BJ (cell line): ENCODE measurements at places on chromosomes 7 and 10.
A peak's percentile ranks its signal among the peaks of the same experiment; 100 is the strongest.

- DNase-seq, result no peak
These were observed 219.6 kb downstream of the ADARB2 start for GRCh38 chr10:1517684-1518083.

- no peak for DNase-seq
These were observed 8.1 kb downstream of the TRIM8 start for GRCh38 chr10:102652170-102652916.

DNA sequence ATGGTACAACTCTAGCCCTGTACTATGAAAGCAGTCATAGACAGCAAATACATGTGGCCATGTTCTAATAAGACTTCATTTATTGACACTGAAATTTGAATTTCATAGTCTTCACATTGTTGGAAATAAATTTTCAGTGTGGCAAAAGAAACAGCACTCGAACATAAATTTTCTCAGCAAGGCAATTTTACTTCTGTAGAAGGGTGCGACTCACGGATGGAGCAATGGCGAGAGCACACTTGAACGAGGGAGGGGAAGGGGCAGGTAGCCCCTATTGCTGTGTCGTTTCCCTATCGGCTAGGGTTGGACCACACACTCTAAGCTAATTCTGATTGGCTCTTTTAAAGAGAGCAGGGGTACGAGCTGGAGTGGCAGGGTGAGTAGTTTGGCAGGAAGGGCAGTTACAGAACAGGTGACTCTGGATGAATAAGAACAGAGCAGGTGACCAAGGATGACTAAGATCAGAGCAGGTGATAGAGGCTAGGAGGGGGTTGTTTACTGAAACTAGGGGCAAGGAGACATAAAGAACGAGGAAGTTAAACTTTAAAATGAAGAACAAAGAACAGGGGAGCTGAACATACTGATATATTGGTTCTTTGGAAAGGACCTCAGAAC, 52.0 kb downstream of the LRRC4 start:
- DNase-seq, result no peak

DNA sequence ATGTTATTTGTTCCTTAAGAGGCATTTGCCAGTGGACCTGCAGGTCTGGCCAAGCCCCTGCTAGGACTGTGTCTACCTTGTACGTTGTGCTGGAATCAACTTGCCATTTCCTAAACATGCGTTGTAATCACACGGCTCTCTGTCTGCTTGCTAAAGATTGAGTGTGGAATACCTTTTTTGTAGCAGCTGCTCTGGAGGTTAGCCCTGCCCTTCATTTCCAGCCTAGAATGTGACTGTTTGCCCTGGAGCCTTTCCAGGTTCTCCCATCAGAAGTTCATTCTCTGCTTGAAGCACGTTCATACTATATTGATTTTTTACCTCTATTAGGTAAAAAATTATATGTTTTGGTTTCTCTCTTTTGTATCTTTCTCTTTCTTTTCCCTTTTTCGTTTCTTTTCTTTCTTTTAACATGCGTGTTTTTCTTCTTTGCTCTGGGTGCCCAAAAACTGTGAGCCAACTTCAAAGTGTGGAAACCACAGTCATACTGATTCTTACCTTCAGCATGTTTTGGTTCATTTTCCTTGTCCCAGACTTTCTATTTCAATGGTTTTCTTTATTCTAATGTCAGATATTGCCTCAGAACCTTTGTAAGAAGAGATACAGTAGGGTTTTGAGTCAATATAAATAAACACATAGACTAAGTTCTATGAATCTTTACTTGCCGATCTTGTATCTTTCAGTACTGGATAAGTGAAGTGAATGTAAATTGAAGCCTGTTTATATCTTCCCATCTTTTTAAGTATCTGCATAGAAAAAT, 111.9 kb upstream of the RPA3 start:
- no peak for DNase-seq

GRCh38 chr10:93115661-93116383, 42.1 kb downstream of the CYP26A1 start:
- no peak for DNase-seq

DNA sequence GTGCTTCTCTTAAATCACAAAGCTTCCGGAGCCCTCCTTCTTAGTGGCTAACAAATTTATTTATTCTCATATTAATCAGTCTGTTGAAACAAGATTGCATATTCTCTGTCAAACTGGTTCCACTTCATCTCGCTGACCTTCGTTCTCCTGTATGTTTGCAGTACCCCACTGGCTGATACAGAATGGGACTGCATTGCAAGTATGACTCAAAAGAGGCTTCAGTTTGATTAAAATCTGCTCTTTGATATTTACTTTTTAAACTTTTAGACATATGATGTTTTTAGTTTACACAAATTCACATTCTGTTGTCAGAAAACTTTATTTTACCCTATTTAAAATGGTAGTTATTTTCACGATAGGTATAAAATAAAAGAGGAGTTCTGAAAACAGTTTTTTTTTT, 14.3 kb upstream of the ARHGAP12 start:
- DNase-seq, result no peak

GRCh38 chr10:96960872-96961271, 128.8 kb downstream of the LCOR start:
- DNase-seq, result peak; percentile 11

- no peak for DNase-seq
These were observed 46.0 kb downstream of the ZNRF2 start for GRCh38 chr7:30330134-30331111.

GRCh38 chr7:108609643-108610042, 40.0 kb downstream of the DNAJB9 start:
- no peak for DNase-seq

GRCh38 chr10:86553213-86553612, 31.6 kb upstream of the WAPL start:
- DNase-seq, result no peak

DNA sequence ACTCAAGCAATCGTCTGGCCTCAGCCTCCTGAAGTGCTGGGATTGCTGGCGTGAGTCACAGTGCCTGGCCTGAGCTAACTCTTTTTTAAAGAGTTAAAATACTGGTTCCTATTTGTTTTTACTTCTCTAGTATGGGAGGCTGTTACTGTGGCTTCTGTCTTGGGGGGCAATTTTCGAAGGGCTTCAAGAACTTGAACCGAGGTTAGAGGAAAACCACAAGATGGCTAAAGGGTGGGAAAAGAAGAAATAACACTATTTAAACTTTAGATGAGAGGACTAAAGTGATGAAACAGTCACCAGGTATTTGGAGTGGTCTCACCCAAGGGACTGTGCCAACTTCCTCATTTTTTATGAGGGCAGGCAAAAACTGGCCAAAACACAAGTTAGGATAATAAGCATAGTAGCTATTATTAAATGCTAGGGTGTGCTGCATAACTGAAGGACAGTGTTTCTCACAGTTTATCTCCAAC, 17.8 kb downstream of the MET start:
- no peak for DNase-seq

- no peak for DNase-seq
These were observed 41.0 kb downstream of the PTPRN2 start for GRCh38 chr7:158546626-158547025.

DNA sequence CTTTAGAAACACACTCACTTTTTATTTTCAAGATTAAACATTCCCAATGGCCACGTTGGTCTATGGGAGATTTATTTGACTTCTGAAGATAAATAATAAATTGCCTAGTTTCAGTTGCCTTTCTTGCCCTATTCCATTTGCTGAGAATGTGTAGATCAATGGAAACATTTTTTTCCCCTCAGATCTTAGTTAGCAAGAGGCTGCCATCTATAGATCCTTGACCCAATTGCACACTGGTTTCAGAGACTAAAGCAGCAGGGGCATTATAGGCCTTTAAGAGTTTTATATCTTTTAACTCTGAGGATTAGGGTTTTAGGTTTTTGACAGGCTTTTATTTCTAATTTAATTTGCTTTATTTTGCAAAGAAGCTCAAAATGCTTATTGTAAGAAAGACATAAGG, 163.2 kb upstream of the GPR26 start:
- DNase-seq, result no peak

DNA sequence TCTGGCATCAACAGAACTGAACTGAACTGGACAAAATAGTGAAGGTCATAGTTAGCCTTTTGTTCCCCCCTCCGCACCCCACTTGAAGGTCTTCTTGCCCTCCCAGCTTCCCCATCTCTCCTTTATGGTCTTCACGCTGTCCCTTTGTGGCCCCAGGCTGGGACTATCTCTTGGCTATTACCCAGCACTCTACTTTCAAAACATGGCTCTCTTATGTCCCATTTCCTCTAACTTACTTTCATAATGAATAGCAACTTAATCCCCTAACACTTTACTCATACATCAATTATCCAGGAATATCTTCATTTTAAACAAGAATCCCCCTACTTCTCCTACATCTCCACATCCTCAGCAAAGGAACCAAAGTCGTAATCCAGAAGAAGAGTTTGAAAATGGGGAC, 135.3 kb upstream of the ITGB1 start:
- no peak for DNase-seq

- no peak for DNase-seq
These were observed 816 bp downstream of the PSMG3 start for GRCh38 chr7:1569016-1569415.

DNA sequence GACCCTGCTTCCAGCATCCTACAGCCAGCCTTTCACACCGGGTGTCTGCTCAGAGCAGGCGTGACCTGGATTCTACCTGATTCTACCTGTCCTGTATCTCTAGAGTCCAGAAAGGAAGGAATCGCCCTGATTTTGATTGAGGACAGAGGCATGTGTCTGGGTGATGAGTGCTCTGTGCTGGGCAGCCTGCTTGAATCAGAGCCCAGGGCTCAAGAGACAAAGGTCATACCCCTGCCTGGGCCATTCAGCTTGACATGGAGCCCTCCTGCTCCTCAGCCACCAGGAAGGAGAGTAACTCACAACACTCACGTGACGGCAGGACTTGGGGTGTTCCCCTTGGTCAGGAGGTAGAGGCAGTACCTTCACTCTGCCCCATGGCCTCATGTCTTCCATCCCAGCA, 11.2 kb downstream of the GAD2 start:
- DNase-seq, result no peak

GRCh38 chr10:116907245-116907987, 58.1 kb downstream of the ENO4 start:
- no peak for DNase-seq

GRCh38 chr10:94069884-94070283, 76.2 kb downstream of the PLCE1 start:
- DNase-seq, result no peak

- DNase-seq, result no peak
These were observed 75.9 kb upstream of the HGF start for GRCh38 chr7:81845744-81846241.

- no peak for DNase-seq
These were observed 3.5 kb downstream of the DENND11 start for GRCh38 chr7:141698247-141699015.

GRCh38 chr7:63093481-63093880, 905.2 kb upstream of the ZNF722 start:
- no peak for DNase-seq

GRCh38 chr7:127252778-127253280, at the start of gene GRM8:
GRM8 (minus strand) TSS chr7:127252941.
- DNase-seq, result no peak

GRCh38 chr10:13788711-13789447, 202.1 kb downstream of the PRPF18 start:
- no peak for DNase-seq

DNA sequence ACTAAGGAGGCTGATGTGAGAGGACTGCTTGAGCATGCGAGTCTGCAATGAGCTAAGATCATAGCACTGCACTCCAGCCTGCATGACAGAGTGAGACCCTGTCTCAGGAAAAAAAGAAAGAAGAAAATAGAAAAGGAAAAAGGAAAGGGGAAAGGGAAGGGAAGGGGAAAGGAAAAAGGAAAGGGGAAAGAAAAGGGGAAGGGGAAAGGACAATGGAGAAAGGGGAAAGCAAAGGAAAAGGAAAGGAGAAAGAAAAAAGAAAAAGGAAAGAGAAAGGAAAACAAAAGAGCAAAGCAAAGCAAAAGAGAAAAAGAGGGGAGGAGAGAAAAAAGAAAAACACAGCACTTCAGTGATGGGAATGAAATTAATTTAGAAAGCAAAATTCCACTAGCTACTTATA, 179.3 kb downstream of the SRPK2 start:
- DNase-seq, result no peak

- DNase-seq, result no peak
These were observed 1096.1 kb upstream of the CELF2 start for GRCh38 chr10:9921544-9921943.

- DNase-seq, result no peak
These were observed 16.7 kb upstream of the GAD2 start for GRCh38 chr10:26199841-26200240.

- DNase-seq, result no peak
These were observed 2.3 kb upstream of the SMIM30 start for GRCh38 chr7:113120647-113121046.

- no peak for DNase-seq
These were observed 190.7 kb downstream of the C7orf25 start for GRCh38 chr7:42720991-42721796.

GRCh38 chr7:15839416-15840100, 153.1 kb upstream of the MEOX2 start:
- DNase-seq, result no peak

GRCh38 chr10:113202011-113202410, 252.0 kb downstream of the TCF7L2 start:
- no peak for DNase-seq

DNA sequence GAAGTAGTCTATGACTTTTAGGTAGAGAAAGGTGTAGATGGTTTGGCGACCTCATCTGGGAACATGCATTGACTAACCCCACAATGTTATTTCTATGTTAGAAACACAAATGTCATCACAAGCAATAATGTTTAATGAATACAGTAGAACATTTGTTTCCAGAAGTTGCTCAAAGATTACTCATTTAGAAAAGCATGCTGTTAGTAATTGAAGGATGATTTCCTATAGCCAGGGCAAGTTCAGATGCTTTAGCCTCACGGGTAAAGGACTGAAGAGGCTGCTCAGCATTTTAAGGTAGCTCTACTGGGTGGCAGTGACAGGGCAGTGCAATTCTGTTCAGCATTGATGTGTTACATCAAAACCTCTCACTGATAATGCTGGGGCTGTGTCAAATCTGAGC, 199.3 kb upstream of the FZD1 start:
- DNase-seq, result no peak

DNA sequence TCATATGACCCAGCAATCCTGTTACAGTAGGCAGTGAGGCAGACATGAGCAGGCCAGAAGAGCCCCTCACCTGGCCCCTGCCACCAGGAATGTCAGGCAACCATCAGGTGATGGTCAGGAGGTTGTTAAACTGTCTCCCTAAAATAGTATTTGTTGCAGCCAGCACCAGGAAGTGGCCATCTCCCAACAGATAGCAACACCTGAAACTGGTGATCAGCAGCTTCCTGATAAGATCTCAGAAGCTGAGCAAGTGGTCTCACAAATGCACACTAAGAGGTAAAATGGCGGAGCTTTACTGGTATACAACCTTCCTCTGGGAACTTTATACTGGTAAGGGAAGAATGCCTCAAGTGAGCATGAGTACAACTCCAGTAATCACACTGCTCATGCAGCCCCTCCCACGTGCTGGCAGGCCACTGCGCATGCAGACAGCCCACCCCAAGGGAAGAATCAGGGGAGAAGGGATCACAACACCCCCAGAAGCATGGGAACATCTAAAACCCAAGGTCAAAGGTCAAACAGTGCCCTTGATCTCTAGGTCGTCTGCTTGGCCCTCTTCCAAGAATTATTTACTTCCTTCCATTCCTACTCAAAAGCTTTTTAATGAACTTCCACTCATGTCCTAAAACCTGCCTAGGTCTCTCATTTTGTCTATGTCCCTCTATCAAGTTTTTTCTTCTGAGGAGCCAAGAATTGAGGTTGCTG, 133.5 kb downstream of the DOCK4 start:
- DNase-seq, result no peak
